HT-29 (cell line): ENCODE measurements at places on chromosomes 4 and X.

DNA sequence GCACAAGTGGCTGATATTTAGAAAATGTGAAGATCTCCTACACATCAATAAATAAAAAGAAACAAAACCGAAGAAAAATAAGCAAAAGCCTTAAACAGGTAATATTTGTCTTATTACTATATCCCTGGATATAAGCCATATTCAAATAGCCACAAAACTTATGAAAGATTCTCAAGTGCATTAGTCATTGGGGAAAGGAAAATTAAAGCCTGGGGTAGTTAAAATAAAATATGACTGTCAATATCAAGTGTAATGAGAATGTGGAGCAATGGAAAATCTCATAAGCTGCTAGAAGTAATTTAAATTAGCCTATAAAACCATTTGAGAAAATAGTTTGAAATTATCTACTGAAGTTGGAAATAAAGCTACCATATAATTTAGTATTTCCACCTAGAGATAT is 399.9 kb downstream of the GASK1B start:
- DNase-seq: no peak

- no peak for DNase-seq
These were observed 170.5 kb upstream of the NOCT start for GRCh38 chr4:138845054-138845453.

DNA sequence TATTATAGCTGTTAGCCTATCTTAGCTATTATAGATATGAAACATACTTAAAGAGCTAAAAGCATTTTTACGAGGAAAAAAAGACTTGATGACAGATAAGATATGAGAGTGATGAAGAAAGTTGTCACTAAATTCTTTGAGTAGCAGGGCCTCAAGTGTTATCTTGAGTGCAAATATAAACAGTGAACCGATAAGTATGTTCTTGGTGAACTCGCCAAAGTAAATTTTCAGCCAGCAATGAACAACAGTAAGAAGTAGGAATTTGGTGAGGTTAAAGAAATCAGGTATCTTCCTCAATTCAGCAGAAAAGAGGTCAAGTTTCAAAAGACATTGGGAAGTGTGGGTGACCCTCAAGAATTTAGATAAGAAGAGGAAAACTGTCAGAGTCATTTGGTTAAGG is 471.8 kb upstream of the FTHL17 start:
- DNase-seq: no peak

DNA sequence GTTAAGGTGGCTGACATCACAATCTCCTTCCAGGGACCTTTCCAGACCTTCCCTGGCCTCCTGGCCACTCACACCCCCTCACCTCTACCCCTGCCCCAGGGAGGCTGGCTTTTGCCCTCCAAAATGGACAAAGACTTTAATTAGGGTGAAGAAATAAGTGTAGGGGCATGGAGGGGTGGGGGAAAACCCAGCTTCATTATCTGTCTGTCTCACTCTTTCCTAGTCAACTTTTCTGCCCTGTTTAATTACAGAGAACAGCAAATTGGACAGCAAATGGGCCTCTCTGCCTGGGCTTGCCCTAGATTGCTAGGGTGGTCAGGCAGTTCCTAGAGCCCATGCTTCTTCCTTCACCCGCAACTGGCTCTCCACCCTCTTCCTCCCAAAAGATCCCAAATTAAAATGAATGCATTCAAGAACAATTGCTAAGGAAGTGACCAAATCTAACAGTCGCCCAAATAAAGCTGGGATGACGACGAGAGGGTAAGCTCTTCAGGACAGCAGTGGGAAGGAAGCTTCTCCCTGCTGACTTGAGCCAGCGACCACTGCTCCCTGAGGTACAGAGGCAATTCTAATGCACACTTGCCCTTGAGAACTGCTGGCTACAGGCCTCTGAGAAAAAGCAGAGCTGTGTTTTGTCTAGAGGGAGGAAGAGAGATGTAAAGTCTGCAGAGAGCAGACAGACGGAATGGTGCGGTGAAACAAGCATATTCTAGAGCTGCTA is 12.4 kb downstream of the RAI2 start:
- no peak for DNase-seq

DNA sequence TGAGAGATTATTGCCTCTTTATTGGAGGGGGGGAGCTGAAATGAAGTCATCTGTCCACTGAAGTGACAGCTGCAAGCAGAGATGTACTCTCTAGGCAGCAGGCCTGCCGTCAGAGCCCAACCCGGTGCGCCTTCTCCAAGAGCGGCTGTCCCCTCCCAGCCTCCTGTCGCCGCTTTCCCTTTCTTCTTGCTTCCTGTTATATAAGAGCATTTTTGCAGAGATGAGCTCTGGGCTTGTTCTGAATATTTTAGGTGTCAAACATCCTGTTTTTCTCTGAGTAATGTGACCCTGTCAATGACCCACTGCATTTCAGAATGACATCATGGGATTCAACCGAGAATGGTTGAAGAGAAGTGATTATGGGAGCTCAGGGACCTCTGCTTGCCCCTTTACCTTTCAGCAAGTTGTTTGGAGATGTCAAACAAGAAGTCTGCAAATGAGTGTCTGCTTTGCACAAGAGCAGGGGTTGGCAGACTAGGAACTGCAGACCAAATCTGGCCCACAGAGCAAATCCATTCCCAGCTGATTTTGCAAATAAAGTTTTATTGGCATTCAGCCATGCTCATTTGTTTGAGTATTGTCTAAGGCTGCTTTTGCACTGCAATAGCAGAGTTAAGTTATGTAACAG is 79.9 kb downstream of the SLC9A6 start:
- DNase-seq: no peak

DNA sequence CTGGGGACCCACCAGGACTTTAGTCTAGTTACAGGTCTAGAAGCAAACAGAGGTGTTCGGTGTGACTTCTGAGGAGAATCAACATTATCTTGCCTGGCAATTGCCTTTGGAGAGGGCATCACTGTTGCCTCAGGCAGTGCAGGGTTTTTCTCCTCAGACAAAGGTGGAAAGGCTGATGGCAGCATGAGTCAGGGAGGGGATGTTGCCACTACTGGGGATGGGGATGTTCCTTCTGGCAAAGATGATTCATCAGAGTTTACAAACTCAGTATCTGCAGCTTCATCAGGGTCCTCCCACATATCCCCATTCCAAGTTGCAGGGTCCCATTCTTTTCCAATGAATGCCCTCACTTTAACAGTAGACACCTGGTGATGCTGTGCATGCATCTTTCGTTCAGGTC is 91.3 kb upstream of the GALNTL6 start:
- no peak for DNase-seq

DNA sequence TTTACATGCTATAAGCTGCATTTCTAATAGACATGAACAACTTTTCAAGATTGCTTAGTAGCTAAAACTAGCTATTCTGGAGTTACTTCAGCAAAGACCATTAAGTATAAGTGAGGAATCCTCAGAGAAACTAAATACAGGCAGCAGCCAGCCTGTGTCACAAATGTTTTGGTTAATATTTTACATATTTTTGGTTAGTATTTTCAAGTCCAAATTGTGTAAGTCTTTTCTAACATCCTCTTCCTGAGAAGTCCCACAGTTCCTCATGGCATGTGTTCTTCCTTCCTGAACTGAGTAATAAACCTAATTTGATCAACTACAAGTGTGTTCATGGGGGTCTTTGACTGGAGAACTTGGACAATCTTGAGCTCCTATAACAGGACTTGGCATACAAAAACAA is 42.4 kb upstream of the MCF2 start:
- DNase-seq: no peak
